ENCODE measurements at places on chromosomes 6 and 20. TPM values are rescaled to one million over a fixed set of nuclear protein-coding genes. Genes with fewer than 3 reads are reported as not detected.

DNA sequence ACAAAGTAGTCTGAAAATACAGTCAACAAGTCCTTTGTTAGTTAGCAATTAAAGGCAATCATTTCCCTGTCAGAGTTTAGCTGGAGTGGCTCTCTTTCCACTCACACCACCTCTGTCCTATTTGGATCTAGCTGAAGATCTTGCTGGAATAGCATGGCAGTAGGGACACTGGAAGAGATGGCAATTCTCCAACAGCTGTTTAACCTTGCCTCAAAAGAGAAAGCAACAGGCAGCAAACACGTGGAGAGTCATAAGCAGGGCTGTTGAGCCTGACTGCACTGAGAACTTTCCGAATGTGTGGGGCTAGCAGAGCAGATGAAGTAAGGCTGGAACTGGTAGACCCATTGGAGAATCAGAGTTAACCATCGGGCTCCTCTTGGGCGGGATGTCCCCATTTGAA lies 38.0 kb upstream of the PRSS35 start:
- H3K27me3 ChIP-seq = peaks cover 6% of the 10 kb centered on the region
- no peaks in the 10 kb centered on the region for H3K36me3 ChIP-seq
- H3K4me1 ChIP-seq = no peaks in the 10 kb centered on the region
- no peak overlapping the region for H3K4me3 ChIP-seq
- no peak overlapping the region for H3K27ac ChIP-seq

- no peak for DNase-seq
- H3K27me3 ChIP-seq = no peaks in the 10 kb centered on the region
- H3K27ac ChIP-seq = peak overlapping the region; percentile 96
These were observed 1.3 kb upstream of the BACH2 start for GRCh38 chr6:90297867-90298381.

- no peak overlapping the region for H3K4me3 ChIP-seq
- H3K4me1 ChIP-seq = no peaks in the 10 kb centered on the region
- peaks cover 4% of the 10 kb centered on the region for H3K36me3 ChIP-seq
- peaks cover 21% of the 10 kb centered on the region for H3K27me3 ChIP-seq
These were observed 18.3 kb upstream of the GPRC6A start for GRCh38 chr6:116847227-116847626.

DNA sequence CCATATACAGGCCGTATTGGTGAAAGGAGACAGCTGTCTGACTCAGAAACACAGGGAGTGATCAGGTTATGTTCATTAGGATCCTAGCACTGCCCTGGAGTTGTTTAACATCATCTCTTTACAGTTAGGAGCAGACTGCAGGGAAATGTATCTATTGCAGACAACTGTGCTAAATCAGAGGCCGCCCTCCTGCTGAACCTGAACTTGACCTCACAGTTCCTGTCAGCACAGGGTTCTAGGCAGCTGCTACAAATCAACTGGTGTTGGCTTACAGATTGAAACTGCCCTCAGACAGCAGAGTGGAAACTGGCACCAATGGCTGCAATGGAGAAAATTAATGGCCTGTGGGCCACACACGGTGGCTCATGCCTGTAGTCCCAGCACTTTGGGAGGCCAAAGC lies 3.7 kb upstream of the RPP40 start:
- H3K4me3 ChIP-seq = no peak overlapping the region
- DNase-seq = no peak
- no peaks in the 10 kb centered on the region for H3K36me3 ChIP-seq

GRCh38 chr6:108741331-108741989 lies 106.8 kb upstream of the ARMC2 start:
- DNase-seq = no peak
- no peak overlapping the region for H3K27ac ChIP-seq
- H3K27me3 ChIP-seq = peaks cover 16% of the 10 kb centered on the region

The DNMT3B gene
- polyA plus RNA-seq = 0.13 TPM

The MED23 gene
- polyA plus RNA-seq = 12.1 TPM

DNA sequence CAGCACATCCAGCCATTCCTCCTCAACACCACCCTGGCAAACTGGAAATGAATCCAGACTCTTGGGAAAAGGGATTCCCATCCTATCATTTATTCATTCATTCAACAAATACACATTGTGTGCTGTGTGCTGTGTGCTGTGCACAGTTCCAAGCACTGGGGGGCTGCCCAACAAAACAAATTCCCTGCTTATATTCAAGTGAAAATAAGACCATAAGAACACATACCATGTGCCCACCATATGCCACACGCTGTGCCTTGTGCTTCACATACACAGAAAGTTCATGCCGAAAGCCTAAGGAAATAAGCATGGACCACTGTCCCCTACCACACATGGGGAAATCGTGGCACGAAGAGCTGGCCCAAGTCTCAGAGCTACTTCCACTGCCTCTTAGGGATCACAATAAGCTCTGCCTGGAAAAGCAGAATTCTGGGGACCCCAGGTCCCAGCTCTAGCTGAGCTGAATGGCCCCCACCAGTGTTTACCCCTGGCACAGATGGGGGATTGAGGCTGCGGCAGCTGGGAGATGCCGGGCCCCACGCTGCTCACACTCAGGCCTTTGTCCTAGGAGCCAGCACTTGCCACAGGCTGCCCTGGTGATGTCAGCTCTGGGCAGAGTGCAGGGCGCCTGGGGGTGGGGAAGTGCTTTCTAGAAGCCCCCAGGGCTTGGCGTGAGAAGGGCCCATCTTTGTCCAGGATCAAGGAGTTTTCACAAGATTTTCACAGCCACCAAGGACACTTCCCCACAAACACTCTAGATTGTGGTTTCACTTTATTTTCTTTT lies 99.6 kb downstream of the PREX1 start:
- no peak for DNase-seq
- no peak overlapping the region for H3K4me3 ChIP-seq
- no peaks in the 10 kb centered on the region for H3K27me3 ChIP-seq

GRCh38 chr6:125831659-125832058 lies 40.9 kb downstream of the NCOA7 start:
- H3K36me3 ChIP-seq = no peaks in the 10 kb centered on the region
- no peaks in the 10 kb centered on the region for H3K27me3 ChIP-seq
- no peak overlapping the region for H3K27ac ChIP-seq
- no peak overlapping the region for H3K4me3 ChIP-seq

The RFX6 gene
- polyA plus RNA-seq = not detected

The PGC gene
- polyA plus RNA-seq = not detected

GRCh38 chr6:165268987-165269386 lies 40.4 kb downstream of the C6orf118 start:
- no peak overlapping the region for H3K27ac ChIP-seq
- H3K36me3 ChIP-seq = no peaks in the 10 kb centered on the region
- H3K4me1 ChIP-seq = no peaks in the 10 kb centered on the region
- H3K27me3 ChIP-seq = no peaks in the 10 kb centered on the region
- H3K4me3 ChIP-seq = no peak overlapping the region

The OR2H2 gene
- not detected for polyA plus RNA-seq

The CST4 gene
- polyA plus RNA-seq = not detected

The AKAP12 gene
- not detected for polyA plus RNA-seq

The TDRD6 gene
- not detected for polyA plus RNA-seq

GRCh38 chr6:150929416-150929815 lies 63.9 kb downstream of the MTHFD1L start:
- no peak overlapping the region for H3K4me3 ChIP-seq
- peak overlapping the region; percentile 84 for H3K27ac ChIP-seq
- DNase-seq = no peak
- peaks cover 21% of the 10 kb centered on the region for H3K4me1 ChIP-seq

DNA sequence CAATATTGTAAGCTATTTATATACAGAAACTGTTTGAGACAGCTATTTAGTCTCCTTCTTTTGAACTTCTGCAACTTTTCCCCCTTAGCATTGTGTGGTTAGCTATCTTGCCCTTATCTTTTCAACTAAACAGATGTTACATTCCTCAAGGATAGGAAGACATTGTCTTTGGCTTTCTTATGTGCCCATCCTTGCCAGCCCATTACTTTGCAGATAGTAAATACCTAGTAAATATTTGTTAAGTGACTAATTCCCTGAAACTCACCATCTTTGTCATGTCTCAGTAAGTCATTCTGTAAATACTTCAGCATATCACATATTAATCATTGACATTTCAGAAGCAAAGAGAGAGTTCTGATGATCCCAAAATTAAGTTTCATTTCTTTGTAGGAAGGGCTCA lies 69.1 kb upstream of the FLRT3 start:
- no peaks in the 10 kb centered on the region for H3K27me3 ChIP-seq
- no peak overlapping the region for H3K4me3 ChIP-seq
- no peak overlapping the region for H3K27ac ChIP-seq
- H3K4me1 ChIP-seq = no peaks in the 10 kb centered on the region

The BMP2 gene
- not detected for polyA plus RNA-seq

The COL19A1 gene
- 28.5 TPM for polyA plus RNA-seq

GRCh38 chr20:37284691-37285161 lies 4.7 kb upstream of the MANBAL start:
- DNase-seq = no peak
- no peaks in the 10 kb centered on the region for H3K27me3 ChIP-seq
- no peak overlapping the region for H3K4me3 ChIP-seq
- no peak overlapping the region for H3K27ac ChIP-seq
- peaks cover 7% of the 10 kb centered on the region for H3K4me1 ChIP-seq

The NT5DC1 gene
- polyA plus RNA-seq = 59.0 TPM

DNA sequence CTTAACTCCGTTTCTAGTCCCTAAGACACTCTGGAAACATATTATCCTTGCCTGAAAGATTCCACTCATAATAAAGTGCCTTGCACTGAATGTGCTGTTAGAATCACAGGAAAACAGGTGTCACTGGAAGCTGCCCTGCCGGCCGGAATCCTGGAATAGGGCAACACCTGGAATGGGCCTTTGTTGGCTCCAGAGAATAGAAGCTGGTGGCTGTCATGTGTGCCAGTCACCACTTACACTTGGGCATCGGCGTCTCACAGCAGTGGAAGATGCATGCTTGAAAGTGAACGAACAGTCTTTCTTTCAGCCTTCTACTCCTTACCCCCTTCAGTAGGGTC lies 90.8 kb upstream of the AFDN start:
- H3K4me3 ChIP-seq = no peak overlapping the region
- H3K27me3 ChIP-seq = peaks cover 52% of the 10 kb centered on the region
- no peaks in the 10 kb centered on the region for H3K36me3 ChIP-seq
- no peak overlapping the region for H3K27ac ChIP-seq
- DNase-seq = no peak

- peaks cover 45% of the 10 kb centered on the region for H3K4me1 ChIP-seq
- DNase-seq = no peak
- peaks cover 13% of the 10 kb centered on the region for H3K36me3 ChIP-seq
- H3K4me3 ChIP-seq = no peak overlapping the region
- H3K27ac ChIP-seq = peak overlapping the region; percentile 91
These were observed 6.7 kb downstream of the APMAP start for GRCh38 chr20:24985802-24986201.

The RIN2 gene
- not detected for polyA plus RNA-seq

The TSPO2 gene
- not detected for polyA plus RNA-seq

DNA sequence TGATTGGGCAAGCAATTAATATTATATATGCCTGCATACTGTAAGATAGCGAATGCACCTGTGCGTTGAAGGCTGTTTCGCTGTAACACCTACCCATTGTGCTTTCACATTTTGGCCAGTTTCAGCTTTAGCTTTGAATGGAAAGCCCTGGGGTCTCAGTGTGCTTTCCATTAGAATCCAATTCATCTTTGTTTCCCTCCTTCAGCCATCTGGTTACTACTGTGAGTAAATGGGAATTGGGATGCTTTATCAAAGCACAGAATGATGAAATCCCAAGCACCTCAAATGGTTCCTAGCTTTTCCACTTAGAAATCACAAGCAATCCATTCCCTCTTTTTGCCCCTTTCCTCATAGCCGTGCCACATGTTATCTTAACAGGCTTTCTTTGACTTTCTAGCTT lies 127.1 kb downstream of the HDGFL1 start:
- DNase-seq = no peak
- H3K36me3 ChIP-seq = no peaks in the 10 kb centered on the region
- H3K27me3 ChIP-seq = no peaks in the 10 kb centered on the region
- H3K4me3 ChIP-seq = no peak overlapping the region
- H3K27ac ChIP-seq = no peak overlapping the region

- no peaks in the 10 kb centered on the region for H3K4me1 ChIP-seq
- H3K36me3 ChIP-seq = no peaks in the 10 kb centered on the region
- no peak overlapping the region for H3K4me3 ChIP-seq
- H3K27me3 ChIP-seq = no peaks in the 10 kb centered on the region
- no peak overlapping the region for H3K27ac ChIP-seq
- no peak for DNase-seq
These were observed 10.2 kb downstream of the SMPDL3A start for GRCh38 chr6:122799140-122799745.

The SLC26A8 gene
- polyA plus RNA-seq = not detected

The LRFN2 gene
- not detected for polyA plus RNA-seq

The PTCHD4 gene
- not detected for polyA plus RNA-seq

All from naive B cell (primary cell).